ENCODE measurements at places on chromosomes 3 and 15.
A peak's percentile ranks its signal among the peaks of the same experiment; 100 is the strongest.

DNA sequence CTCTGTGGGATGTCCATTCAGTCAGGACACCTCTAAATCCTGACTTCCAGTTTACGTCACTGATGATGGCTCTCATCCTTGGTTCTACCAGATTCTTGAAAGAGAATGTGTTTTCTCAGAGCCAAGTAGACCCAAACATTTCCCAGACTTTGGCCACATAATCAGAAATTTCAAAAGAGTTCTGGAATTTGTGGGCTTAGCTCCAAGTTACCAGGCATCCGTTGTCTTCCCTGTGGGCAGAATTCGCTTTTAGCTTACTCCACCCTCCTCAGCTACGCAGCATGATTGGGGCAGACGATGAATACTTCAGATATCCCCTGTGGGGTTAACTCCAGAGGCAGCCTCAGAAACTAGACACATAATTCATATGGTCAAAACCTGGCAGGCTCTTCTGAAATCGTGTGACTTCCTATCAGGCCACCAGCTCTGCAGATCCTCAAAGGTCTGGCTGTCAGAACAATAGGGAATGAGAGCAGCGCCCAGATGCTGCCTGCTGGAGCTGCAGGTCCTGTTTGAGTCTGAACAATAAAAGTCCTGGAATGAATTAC lies 30.6 kb downstream of the CRTC3 start:
- no peak overlapping the region for H3K27ac ChIP-seq
- no peak for DNase-seq
- no peaks in the 10 kb centered on the region for H3K27me3 ChIP-seq
- H3K4me1 ChIP-seq = no peaks in the 10 kb centered on the region
- no peaks in the 10 kb centered on the region for H3K36me3 ChIP-seq

- H3K27me3 ChIP-seq = no peaks in the 10 kb centered on the region
- H3K27ac ChIP-seq = peak overlapping the region; percentile 83
- DNase-seq = no peak
- H3K4me3 ChIP-seq = no peak overlapping the region
- H3K36me3 ChIP-seq = no peaks in the 10 kb centered on the region
- H3K4me1 ChIP-seq = peaks cover 53% of the 10 kb centered on the region
Observed at GRCh38 chr3:69867941-69868505, 128.8 kb downstream of the MITF start.

DNA sequence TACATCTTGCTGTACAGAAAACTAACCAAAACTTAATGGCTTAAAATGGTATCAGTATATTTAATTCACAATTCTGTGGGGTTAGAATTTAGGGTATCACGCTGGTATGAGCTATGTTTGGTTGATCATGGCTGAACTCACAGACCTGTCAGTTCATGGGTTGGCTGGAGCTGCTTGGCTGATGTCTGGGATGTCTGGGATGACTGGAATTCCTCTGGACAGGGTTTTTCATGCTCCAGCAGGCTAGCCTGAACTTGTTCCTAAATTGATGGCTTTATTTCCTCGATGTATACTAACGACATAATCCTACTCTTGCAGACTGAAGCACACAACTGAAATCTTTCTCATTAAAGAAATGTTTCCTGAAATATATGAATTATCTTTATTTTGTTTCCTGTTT lies 338.9 kb upstream of the GBE1 start:
- no peak for DNase-seq
- H3K27me3 ChIP-seq = no peaks in the 10 kb centered on the region
- no peak overlapping the region for H3K27ac ChIP-seq
- no peaks in the 10 kb centered on the region for H3K36me3 ChIP-seq
- no peak overlapping the region for H3K4me3 ChIP-seq

GRCh38 chr3:182723596-182723995 lies 69.7 kb upstream of the ATP11B start:
- no peaks in the 10 kb centered on the region for H3K27me3 ChIP-seq
- no peak overlapping the region for H3K4me3 ChIP-seq
- peaks cover 9% of the 10 kb centered on the region for H3K4me1 ChIP-seq

GRCh38 chr3:132660052-132660810 lies at the start of gene UBA5:
Gene UBA5, plus strand, starts transcription at chr3:132660329. Its CDS starts 209 bp downstream, at chr3:132660538.
- 0 out of 2 replicates have a peak, but pooled peaks cover 3% of the 10 kb centered on the region for H3K36me3 ChIP-seq
- peak; percentile 70 for DNase-seq
- H3K4me3 ChIP-seq = peak within 1 kb of the TSS; percentile 82
- no peaks in the 10 kb centered on the region for H3K27me3 ChIP-seq
- H3K27ac ChIP-seq = peak within 1 kb of the TSS; percentile 70

- peaks cover 21% of the 10 kb centered on the region for H3K4me1 ChIP-seq
- H3K27ac ChIP-seq = 0 out of 2 replicates have a peak overlapping the region, but pooled peaks have one; percentile 26
- no peaks in the 10 kb centered on the region for H3K36me3 ChIP-seq
- no peaks in the 10 kb centered on the region for H3K27me3 ChIP-seq
- no peak overlapping the region for H3K4me3 ChIP-seq
- peak; percentile 50 for DNase-seq
Observed at GRCh38 chr15:40115670-40116093, 7.0 kb upstream of the BMF start.

- no peaks in the 10 kb centered on the region for H3K36me3 ChIP-seq
- no peaks in the 10 kb centered on the region for H3K27me3 ChIP-seq
- H3K27ac ChIP-seq = no peak overlapping the region
Observed at GRCh38 chr3:98596541-98597500, 3.4 kb upstream of the CPOX start.

DNA sequence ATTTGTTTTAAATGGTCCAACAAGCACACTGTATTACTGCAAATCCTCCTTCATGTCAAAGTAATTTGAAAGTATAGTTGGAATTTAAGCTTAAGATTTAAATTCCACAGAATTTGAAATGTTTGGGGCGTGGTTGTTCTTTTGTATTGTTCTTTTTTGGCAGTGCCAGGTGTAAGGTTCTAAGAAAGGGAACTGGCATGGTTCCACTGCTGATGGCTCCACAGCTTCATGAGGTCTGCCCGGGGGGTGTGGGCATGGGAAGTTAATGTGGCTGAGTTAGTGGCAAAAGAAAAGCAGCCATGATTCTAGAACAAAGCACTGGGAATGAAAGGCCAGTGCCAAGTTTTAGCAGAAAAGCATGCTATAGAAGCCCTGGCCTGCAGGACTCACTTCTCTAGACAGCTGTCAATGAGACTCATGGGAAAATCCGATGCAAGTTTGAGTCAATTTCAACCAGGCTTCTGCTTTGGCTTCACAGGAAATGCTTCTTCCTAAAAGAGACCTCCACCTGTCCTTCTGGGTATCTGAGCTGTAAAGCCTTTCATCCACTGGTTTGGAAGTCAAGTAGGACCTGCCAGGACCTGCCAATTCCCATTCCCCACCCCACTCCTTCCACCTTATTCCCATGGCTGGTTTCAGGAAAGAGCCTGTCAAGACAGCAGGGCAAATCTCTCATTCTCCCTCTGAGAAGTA lies 18.9 kb downstream of the CDCP1 start:
- H3K27me3 ChIP-seq = no peaks in the 10 kb centered on the region
- peak overlapping the region; percentile 98 for H3K27ac ChIP-seq
- peaks cover 21% of the 10 kb centered on the region for H3K36me3 ChIP-seq

- peaks cover 51% of the 10 kb centered on the region for H3K4me1 ChIP-seq
- peaks cover 35% of the 10 kb centered on the region for H3K36me3 ChIP-seq
- no peaks in the 10 kb centered on the region for H3K27me3 ChIP-seq
- H3K27ac ChIP-seq = peak overlapping the region; percentile 97
- DNase-seq = peak; percentile 50
- H3K4me3 ChIP-seq = peak overlapping the region; percentile 82
Observed at GRCh38 chr3:177195242-177195991, 1.9 kb downstream of the TBL1XR1 start.

- H3K27me3 ChIP-seq = no peaks in the 10 kb centered on the region
- H3K4me3 ChIP-seq = no peak overlapping the region
- H3K36me3 ChIP-seq = no peaks in the 10 kb centered on the region
- H3K27ac ChIP-seq = no peak overlapping the region
- DNase-seq = no peak
Observed at GRCh38 chr15:89052474-89052873, 35.8 kb upstream of the ABHD2 start.

DNA sequence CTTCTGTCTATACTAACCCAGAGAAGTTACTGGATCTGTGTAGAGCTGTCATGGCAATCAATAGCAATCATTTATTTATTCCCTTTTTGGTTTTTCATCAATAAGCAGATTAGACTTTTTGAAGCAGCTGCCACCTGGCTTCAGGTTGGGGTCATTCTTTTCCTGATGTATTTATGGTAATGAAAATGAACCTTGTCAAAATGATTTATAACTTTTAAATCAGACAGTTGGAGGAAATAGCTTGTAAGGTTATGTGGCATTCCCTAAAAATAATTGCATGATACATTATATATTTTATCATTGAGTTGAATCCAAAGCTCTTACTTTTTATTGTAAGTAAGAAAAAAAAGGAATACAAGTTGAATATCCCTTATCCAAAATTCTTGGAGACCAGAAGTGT lies 8.6 kb downstream of the TIPARP start:
- H3K27ac ChIP-seq = no peak overlapping the region
- no peak for DNase-seq
- H3K4me3 ChIP-seq = no peak overlapping the region
- no peaks in the 10 kb centered on the region for H3K27me3 ChIP-seq

Measured in PC-9 (cell line).